Frontal cortex (tissue), 4 donors: ENCODE measurements at places on chromosomes 2 and 18. TPM values are rescaled to one million over a fixed set of nuclear protein-coding genes. Genes with fewer than 3 reads are reported as not detected.

The B3GNT7 gene
- 0.82 TPM for total RNA-seq

The AQP12B gene
- total RNA-seq, result not detected

The FIGN gene
- total RNA-seq, result 1.2 TPM

The VWC2L gene
- total RNA-seq, result 4.1 TPM

The RAB6D gene
- total RNA-seq, result 1.6 TPM

The IGFBP5 gene
- 26.1 TPM for total RNA-seq

The SNX17 gene
- 47.7 TPM for total RNA-seq

The WDSUB1 gene
- 22.4 TPM for total RNA-seq

The MALL gene
- 2.9 TPM for total RNA-seq

The NYAP2 gene
- 14.3 TPM for total RNA-seq

The TXNDC2 gene
- total RNA-seq, result not detected

The CD28 gene
- total RNA-seq, result 1.2 TPM

The RBM43 gene
- 2.0 TPM for total RNA-seq

The AOX1 gene
- 0.82 TPM for total RNA-seq

The UNC50 gene
- total RNA-seq, result 55.8 TPM

The TMEM200C gene
- 23.2 TPM for total RNA-seq

The WDR12 gene
- 35.1 TPM for total RNA-seq

The CCL20 gene
- not detected for total RNA-seq

The FMNL2 gene
- 93.8 TPM for total RNA-seq

The NT5DC4 gene
- total RNA-seq, result not detected

The RESP18 gene
- total RNA-seq, result 0.82 TPM

The CRYGC gene
- not detected for total RNA-seq
